Activated CD8-positive, alpha-beta T cell treated with anti-CD3 and anti-CD28 coated beads, Interleukin-2, amount 10 ng/mL, durations not matched to agents 7 days and 5 days (primary cell): ENCODE measurements at places on chromosomes 16 and 17.

- H3K27ac ChIP-seq = no peak overlapping the region
- no peaks in the 10 kb centered on the region for H3K27me3 ChIP-seq
Measured at GRCh38 chr17:61140081-61140786, 259.4 kb upstream of the TBX2 start.

- H3K27me3 ChIP-seq = peaks cover 27% of the 10 kb centered on the region
- peak; percentile 47 for DNase-seq
- peak within 1 kb of the TSS; percentile 69 for H3K4me3 ChIP-seq
- peaks cover 10% of the 10 kb centered on the region for H3K4me1 ChIP-seq
- H3K36me3 ChIP-seq = peaks cover 2% of the 10 kb centered on the region
Measured at GRCh38 chr16:30010844-30011713, at the start of gene DOC2A. Gene DOC2A (minus strand): TSS chr16:30011027. CDS start chr16:30010222, 805 bp downstream.

DNA sequence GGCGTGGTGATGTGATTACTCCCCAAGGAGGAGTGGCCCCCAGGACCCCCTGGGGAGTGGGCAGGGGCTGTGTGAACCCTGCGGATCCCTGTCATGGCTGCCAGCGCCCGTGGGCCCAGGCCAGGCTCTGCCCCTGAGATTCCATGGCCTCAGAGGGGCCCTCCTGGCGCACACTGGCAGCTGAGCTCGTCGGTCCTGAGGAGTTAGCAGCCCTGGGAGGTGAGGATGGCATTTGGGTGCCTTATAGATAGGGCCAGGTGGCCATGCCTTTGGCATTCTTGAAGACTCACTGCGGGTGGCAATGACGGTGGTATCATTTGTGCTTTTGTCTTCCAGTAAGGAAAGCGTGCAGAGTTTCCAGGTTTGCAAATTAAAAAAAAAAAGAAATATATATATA is 146.8 kb upstream of the GSE1 start:
- no peak for DNase-seq
- H3K27me3 ChIP-seq = peaks cover 23% of the 10 kb centered on the region
- peaks cover 3% of the 10 kb centered on the region for H3K4me1 ChIP-seq

DNA sequence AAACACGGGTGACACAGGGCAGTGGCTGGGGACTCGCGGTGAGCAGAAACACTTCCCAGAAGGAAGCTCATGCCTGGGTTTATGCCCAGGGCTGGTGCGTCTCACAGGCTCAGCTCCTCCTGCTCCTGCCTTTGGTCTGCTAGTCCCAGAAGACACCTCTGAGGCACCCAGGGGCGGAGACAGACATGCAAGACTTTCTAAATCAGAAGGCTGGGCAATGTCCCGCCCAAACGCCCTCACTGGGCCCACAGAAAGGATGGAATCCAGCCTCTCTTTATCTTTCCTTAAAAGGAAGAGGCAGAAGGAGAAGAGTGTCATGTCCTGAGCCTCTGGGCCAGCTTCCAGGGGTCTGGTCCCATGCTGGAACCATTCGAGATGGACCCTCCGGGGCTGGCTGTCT is 197.7 kb upstream of the RPL38 start:
- H3K27me3 ChIP-seq = peaks cover 12% of the 10 kb centered on the region
- no peak overlapping the region for H3K4me3 ChIP-seq
- no peak overlapping the region for H3K27ac ChIP-seq
- H3K36me3 ChIP-seq = no peaks in the 10 kb centered on the region

GRCh38 chr17:72604518-72604917 is 483.7 kb downstream of the SOX9 start:
- no peak overlapping the region for H3K27ac ChIP-seq
- H3K36me3 ChIP-seq = peaks cover 1% of the 10 kb centered on the region

- peak overlapping the region; percentile 92 for H3K27ac ChIP-seq
- DNase-seq = peak; percentile 75
- peak overlapping the region; percentile 60 for H3K4me3 ChIP-seq
- peaks cover 19% of the 10 kb centered on the region for H3K36me3 ChIP-seq
Measured at GRCh38 chr16:19804538-19805323, 79.9 kb downstream of the GPRC5B start.

- H3K4me3 ChIP-seq = peak overlapping the region; percentile 97
- peaks cover 38% of the 10 kb centered on the region for H3K36me3 ChIP-seq
- peaks cover 49% of the 10 kb centered on the region for H3K4me1 ChIP-seq
- no peak overlapping the region for H3K27ac ChIP-seq
- H3K27me3 ChIP-seq = peaks cover 4% of the 10 kb centered on the region
- DNase-seq = no peak
Measured at GRCh38 chr17:16383216-16383615, 2.3 kb downstream of the UBB start.

DNA sequence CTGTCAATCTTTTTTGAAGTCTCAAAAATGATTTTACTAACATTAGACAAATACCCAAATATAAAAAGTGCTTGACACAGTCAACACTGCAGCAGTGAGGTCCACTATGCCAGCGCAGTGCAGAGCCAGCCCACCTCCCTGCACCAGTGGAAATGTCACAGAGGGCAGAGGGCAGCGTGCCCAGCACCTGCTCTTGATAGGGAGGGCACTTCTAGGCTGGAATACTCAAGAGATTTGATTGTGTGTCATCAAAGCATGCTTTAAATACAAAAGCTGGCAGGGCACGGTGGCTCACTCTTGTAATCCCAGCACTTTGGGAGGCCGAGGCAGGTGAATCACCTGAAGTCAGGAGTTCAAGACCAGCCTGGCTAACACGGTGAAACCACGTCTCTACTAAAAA is 136.0 kb downstream of the ANKRD11 start:
- H3K27ac ChIP-seq = peak overlapping the region; percentile 51
- no peak overlapping the region for H3K4me3 ChIP-seq
- peaks cover 93% of the 10 kb centered on the region for H3K4me1 ChIP-seq
- DNase-seq = no peak
- peaks cover 53% of the 10 kb centered on the region for H3K36me3 ChIP-seq

- H3K4me1 ChIP-seq = peaks cover 26% of the 10 kb centered on the region
- peak overlapping the region; percentile 92 for H3K4me3 ChIP-seq
- peaks cover 33% of the 10 kb centered on the region for H3K36me3 ChIP-seq
- H3K27me3 ChIP-seq = no peaks in the 10 kb centered on the region
- DNase-seq = peak; percentile 70
Measured at GRCh38 chr17:7393613-7394451, 493 bp downstream of the PLSCR3 start.

- peaks cover 11% of the 10 kb centered on the region for H3K36me3 ChIP-seq
- no peak overlapping the region for H3K27ac ChIP-seq
Measured at GRCh38 chr17:29115961-29116803, 64.0 kb downstream of the MYO18A start.

DNA sequence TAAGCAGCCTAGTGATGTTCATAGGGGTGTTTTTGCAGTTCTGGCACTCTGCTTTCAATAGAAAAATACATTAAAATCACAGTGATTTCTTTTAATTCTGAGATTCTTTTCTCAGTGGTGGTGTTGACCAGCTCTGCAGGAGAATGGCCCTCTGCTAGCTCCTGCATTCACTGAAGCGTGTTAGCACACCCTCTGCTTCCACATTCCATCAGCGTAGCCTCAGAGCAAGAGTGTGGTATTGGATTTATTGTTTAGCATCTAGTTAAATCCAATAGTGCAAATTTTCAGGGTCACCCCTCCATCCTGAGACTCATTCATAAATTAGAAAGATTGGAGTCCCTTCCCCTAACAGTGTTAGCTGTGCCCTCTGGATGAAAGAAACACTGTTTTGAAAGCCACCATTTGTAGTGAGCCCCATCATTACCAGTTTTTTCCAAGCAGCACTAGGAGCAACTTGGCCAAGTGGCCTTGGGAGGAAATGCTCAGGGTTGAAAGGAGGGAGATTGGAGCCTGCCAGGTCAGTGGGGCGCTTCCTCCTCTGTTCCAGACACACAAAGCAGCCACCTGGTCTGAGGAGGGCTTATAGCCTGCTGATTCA is 45.7 kb downstream of the B9D1 start:
- peaks cover 4% of the 10 kb centered on the region for H3K27me3 ChIP-seq
- H3K4me1 ChIP-seq = peaks cover 3% of the 10 kb centered on the region
- no peaks in the 10 kb centered on the region for H3K36me3 ChIP-seq
- H3K27ac ChIP-seq = no peak overlapping the region
- H3K4me3 ChIP-seq = no peak overlapping the region

DNA sequence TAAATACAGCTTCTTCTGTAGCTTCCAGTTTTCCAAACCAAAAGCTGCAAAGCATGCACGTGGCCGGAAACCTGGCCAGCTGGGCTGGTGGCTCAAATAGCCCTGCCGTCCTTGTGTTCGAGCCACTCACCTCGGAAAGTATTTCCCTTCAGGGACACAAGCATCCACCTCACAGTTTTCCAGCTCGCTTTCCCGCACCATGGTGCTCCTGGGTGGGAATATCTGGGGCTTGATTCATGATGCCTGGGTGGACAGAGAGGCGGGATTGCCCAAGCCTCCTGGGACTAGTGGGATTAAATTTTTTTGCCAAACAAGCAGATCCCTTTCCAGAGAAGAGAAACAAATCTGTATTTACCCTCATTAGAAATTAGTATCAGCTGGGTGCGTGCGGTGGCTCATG is 7.1 kb upstream of the MVD start:
- H3K4me3 ChIP-seq = no peak overlapping the region
- H3K4me1 ChIP-seq = peaks cover 2% of the 10 kb centered on the region
- H3K27ac ChIP-seq = no peak overlapping the region

DNA sequence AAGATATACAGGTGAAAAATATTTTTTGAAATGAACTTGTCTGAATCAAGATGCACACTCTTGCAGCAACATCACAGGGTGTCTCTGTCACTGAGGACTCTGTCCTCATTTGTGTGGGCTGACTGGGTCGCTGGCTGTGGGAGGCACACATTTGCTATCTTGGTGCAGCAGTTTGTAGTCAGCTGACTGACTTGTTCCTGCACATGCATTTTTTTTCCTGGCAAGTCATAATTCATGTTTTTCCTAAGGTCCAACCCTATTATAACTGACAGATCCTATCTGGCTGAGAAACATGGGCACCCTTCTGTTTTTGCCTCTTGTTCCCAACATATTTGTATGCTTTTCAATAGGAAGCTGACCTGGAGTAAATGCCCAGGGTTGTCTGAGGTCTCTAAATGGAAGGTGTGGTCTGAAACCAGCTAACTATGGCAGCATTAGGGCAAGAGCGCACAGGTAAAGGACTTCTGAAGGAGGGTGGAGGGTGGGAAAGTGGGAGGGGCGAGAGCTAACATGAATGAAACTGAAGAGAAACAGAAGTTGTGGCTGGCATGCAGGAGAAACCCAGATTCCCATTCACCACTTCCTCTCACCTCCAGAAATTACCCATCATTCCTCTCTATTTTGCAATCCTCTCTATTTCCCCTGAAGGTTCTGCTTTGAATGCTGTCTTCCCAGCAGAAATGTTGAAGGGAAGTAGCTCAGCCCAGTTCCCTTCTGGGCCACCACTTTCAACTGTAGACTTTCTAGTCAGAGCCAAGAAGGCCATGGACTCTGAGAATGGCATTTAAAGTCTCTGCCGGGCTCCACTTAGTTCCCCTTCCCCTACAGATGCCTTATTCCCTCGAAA is 166.1 kb downstream of the PRKCA start:
- H3K36me3 ChIP-seq = peaks cover 18% of the 10 kb centered on the region
- peaks cover 51% of the 10 kb centered on the region for H3K4me1 ChIP-seq
- H3K4me3 ChIP-seq = no peak overlapping the region

GRCh38 chr16:30592871-30593270 is 7.4 kb upstream of the ZNF785 start:
- peaks cover 2% of the 10 kb centered on the region for H3K4me1 ChIP-seq
- DNase-seq = no peak
- no peak overlapping the region for H3K4me3 ChIP-seq
- no peaks in the 10 kb centered on the region for H3K27me3 ChIP-seq

DNA sequence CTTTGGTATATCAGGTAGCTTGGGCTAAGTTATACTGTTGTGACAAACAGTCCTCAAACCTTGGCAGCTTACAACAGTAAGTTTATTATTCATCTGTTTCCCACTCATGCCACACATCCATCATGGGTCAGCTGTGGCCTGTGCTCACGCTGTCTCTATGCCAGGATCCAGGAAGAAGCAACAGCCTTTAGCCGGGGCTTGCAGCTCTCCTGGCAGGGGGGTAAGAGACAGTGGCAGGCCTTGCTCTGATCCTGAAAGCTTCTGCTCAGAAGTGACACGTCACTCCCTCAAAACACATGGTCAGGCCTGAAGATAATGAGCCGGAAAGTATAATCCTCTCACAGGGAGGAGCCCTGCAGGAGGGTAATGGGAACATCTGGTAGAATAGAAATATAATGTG is 377.6 kb downstream of the CPPED1 start:
- no peaks in the 10 kb centered on the region for H3K36me3 ChIP-seq
- peaks cover 4% of the 10 kb centered on the region for H3K4me1 ChIP-seq
- no peak overlapping the region for H3K27ac ChIP-seq

DNA sequence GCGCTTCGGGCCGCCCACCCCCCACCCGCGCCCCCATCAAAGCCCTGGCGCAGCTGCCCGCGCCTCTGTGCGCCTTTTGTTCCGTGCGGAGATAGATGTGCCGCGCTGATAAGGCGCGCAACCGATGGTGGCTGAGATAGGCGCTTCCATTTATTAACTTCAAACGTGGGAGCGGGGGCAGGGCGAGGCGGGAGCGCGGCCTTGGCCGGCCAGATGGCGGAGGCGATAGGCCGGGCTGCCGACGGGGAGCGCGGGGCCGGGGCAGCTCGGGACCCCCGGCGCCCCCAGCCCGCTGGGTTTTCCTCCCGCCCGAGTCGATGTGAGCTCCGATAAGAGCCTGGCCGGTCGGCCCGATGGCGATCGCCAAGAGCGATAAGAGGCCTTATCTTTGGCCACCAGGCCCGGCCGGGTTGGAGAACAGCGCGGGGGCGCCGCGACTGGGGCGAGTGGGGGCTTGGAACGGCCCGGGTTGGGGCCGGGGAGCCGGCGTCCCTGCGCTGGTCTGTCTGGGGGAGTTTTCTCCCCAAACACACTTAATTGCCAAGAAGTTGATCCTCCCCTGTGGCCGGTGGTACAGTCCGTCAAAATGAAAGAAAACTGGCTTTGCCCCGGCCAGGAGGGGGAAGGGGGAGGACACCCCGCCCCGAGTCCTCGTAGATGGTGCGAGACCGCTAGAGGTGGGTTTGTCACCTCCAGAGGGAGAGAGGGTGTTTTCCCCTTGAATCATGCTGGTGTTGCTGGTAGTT is 2.7 kb downstream of the ZFPM1 start:
- peaks cover 43% of the 10 kb centered on the region for H3K4me1 ChIP-seq
- peak overlapping the region; percentile 86 for H3K27ac ChIP-seq
- peaks cover 2% of the 10 kb centered on the region for H3K27me3 ChIP-seq

- H3K27me3 ChIP-seq = no peaks in the 10 kb centered on the region
- no peak overlapping the region for H3K27ac ChIP-seq
- H3K4me1 ChIP-seq = no peaks in the 10 kb centered on the region
- H3K36me3 ChIP-seq = peaks cover 45% of the 10 kb centered on the region
- DNase-seq = no peak
- no peak overlapping the region for H3K4me3 ChIP-seq
Measured at GRCh38 chr17:5539286-5539685, 45.0 kb downstream of the NLRP1 start.

DNA sequence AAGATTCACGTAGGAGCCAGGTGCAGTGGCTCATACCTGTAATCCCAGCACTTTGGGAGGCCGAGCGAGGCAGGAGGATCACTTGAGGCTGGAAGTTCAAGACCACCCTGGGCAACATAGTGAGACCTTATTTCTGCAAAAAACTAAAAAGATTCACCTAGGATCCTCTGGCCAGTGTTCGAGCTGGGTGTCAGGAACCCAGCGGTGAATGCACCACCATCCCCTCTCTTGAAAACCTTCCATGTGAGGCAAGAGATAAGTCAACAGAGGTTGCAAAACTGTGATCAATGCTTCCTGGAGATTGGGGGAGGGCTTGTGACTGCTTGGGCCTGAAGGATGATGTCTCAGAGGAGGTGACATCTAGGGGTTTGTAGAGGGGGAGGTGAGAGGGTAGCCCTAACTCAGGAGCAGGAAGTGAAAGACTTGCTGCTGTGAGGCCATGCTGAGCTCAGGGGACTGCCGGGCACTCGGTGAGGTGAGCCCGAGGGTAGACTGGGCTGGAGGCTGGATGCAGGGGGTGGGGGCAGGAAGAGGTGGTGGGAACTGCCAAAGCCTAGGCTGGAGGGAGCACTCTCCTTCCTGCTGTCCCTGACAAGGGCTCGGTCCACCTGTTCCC is 11.7 kb downstream of the GJD3 start:
- H3K4me3 ChIP-seq = no peak overlapping the region
- H3K27ac ChIP-seq = peak overlapping the region; percentile 55
- DNase-seq = no peak
- H3K36me3 ChIP-seq = peaks cover 57% of the 10 kb centered on the region
